Stimulated activated CD8-positive, alpha-beta memory T cell treated with anti-CD3 and anti-CD28 coated beads, Interleukin-7, amount 100 ng/mL, for 1 hour (primary cell): ENCODE measurements at places on chromosomes 7 and 10.

DNA sequence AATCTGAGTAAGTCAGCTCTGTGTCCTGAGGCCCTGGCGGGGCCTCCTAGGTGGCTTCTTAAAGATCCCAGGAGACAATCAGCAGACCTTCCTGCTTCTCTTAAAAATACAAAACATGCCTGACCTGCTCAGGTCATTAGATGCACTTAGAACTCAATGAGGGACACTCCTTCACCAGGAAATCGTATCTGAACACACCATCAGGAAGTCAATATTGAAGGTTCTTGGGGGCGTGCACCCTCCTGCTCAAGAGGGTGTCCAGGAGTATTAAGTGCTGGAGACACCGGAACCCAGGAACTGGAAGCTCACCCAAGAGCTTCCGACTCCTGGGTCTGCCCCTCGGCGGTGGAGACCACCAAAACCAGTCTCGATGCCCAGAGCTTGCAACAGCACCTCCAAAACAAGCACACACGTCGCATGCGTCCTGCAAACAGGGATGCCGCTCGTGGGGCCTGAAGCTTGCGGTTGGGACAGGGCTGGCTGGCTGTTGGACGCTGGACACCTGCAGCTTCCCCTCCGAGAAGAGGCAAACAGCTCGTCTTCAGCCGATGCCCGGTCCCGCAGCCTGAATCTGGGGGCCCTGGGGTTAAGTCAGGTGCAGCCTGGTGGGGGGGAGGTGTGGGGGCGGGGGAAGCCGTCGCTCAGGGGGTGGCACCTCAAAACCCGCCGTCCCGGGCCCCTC is 803 bp downstream of the RAPGEF5 start:
- DNase-seq = no peak

GRCh38 chr7:102836191-102836919 is 76.4 kb upstream of the LRRC17 start:
- no peak for DNase-seq

DNA sequence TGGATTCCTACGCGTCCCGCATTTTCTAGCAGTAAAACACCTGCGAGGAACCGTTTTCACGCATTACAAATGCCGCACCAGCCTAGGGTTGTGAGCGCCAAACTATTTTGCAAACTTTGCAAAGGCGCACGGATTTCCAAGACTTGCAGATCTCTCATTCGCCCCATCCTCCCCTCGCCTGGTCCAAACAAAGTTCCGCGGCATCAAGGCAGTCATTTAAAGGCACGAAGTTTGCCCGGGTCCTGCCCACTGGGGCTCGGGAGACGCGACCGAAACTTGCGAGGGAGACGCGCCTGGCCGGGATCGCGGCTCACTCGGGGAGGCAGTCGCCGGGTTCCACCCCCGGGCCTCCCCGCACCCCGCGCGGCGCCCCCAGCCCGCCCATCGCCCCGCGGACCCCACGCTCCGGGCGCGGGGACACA is 613 bp downstream of the USP6NL start:
- DNase-seq = no peak

DNA sequence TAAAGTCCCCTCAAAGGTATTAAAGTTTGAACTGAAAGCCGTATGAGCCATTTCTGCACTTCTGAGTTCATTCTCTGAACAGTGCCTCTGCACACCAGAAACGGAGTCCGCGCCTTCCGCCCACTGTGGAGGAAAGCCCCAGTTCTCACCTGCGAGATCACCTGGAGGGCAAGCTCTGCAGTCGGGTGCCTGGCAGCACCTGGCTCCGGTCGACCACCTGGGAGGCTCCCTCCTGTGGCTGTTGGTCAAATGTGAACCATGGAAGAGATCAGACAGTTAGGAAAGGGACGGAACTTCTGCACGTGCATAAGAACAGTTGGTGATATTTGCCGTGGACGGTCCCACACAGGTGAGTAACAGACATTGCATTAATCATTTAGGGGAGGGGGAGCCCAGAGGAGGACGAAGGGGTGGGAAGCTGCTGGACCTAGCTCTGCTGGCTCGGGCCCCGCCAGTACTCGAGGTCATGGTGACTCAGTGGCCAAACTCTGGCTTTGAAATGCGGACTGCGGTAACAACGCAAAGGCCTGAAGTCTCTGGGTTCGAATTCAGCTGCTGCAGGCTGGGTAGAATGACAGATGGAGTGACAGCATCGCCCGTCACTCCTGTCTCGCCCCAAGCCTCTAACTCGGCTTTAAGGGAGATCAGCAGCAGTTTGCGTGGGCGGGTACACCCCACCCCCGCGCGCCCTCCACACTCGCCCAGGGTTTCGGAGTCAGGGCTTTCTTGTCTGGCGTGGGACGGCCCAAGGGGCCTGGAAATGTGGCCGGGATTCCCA is 1.7 kb upstream of the DPYSL4 start:
- no peak for DNase-seq

- DNase-seq = no peak
Measured at GRCh38 chr10:71218046-71218650, 5.8 kb downstream of the UNC5B start.

- DNase-seq = no peak
Measured at GRCh38 chr7:111029574-111030251, 61.2 kb upstream of the LRRN3 start.

DNA sequence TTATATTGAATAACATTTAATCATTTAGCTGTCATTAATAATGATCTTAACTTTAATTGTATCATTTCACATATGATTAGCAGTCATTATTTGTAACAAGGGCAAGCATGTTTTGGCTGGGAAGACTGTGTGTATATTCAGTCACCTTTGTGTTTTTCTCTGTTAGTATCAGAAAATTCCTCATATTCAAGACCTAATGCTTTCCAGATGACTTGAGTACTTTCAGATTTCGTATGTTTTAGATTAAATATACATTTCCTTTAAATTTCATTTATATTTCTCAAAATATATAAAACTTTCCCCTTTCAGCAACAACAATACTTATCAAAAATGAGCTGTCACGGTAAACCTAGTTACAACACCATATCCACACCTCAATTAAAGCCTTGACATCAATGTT is 6.3 kb upstream of the CACNA2D1 start:
- DNase-seq = no peak

DNA sequence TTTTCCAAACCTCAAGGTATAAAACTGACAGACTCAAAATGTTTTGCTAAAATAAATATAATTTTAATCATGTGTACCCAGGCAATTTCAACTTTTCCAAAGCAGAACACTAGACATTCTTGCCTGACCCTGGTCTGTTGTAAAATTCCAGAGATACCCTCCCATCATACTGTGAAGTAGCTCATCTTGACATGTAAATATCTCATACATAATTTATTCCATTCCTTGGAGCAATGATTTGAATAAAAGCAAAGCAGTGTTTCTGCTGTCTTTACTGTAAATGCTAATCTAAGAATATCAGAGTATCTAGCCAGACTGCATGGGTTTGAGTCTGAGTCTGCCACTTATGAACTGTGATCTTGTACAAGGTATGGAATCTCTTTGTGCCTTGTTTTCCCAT is 68.9 kb downstream of the TES start:
- no peak for DNase-seq

GRCh38 chr7:50504646-50505546 is 54.7 kb upstream of the FIGNL1 start:
- no peak for DNase-seq

DNA sequence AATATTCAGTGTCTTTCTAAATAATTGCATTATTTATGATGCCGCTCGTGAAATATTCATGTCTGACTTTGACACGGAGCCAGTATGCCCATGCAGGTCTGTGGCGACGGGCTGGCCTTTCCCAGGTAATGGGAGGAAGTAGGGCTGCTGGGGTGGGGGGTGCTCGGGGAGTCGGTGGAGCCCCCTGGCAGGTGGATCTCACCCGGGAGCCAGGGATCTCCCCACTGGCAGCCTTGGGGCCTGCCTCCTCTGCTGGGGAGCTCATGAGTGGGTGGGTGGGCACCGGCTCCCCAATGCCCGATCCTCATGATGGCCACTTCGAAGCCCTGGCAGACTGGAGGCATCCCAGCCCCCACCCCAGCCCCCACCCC is 52.8 kb downstream of the PWWP2B start:
- no peak for DNase-seq

DNA sequence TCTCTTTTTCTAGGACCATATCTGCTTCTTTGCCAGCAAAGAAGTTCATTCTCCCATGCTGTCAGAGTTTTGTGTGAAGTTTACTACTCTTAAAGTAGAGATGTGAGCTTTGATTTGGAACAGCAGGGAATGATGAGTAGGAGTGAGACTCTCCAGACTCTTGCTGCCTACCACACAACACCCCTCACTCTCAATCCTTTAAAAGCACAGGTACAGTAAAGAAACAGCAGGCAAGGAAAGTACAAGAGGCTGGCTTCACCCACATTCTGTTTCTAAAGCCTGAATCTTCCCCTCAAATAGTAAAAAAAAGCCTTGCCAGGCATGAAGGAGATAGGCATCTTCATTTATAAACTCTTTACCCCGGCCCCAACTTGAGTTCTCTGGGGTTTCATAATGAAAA is 97.3 kb downstream of the ARMH3 start:
- DNase-seq = no peak

DNA sequence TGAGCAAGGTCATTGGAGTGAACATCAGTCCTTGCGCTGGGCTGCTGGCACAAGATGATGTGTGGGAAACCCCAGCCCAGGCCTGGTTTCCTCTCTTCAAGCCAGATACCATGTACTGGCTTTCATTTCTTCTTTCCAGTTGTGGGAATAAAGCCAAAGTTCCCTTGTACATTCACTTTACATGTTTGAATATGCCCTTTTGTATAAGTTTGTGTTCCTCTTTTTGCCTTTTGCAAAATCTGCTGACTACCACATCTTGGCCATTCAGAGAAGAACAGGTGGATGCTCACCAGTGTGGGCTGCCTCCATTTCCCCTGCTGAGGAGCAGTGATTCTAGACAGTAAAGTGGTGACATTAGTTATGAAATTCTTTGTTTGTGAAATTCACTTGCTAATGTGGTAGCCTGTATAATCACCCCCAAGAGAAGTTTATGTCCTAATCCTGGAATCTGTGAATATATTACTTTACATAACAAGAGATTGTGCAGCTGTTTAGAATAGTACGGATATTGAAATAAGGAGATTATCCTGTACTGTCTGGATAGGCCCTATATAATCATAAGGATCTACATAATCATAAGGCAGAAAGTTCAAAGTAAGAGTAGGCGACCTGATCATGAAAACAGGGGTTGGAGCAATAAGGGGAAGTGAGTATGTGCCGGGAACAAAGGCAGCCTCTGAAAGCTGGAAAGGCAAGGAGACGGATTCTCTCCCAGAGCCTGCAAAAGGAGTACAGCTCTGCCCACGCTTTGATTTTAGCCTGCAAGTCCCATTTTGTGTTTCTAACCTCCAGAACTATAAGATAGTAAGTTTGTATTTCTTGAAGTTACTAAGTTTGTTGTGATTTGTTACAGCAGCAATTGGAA is 18.8 kb upstream of the AOAH start:
- no peak for DNase-seq

GRCh38 chr10:31374146-31374696 is 55.2 kb downstream of the ZEB1 start:
- DNase-seq = no peak

- DNase-seq = no peak
Measured at GRCh38 chr10:113067501-113067900, 117.5 kb downstream of the TCF7L2 start.

GRCh38 chr7:131109759-131110296 is 217.8 kb upstream of the MKLN1 start:
- no peak for DNase-seq

DNA sequence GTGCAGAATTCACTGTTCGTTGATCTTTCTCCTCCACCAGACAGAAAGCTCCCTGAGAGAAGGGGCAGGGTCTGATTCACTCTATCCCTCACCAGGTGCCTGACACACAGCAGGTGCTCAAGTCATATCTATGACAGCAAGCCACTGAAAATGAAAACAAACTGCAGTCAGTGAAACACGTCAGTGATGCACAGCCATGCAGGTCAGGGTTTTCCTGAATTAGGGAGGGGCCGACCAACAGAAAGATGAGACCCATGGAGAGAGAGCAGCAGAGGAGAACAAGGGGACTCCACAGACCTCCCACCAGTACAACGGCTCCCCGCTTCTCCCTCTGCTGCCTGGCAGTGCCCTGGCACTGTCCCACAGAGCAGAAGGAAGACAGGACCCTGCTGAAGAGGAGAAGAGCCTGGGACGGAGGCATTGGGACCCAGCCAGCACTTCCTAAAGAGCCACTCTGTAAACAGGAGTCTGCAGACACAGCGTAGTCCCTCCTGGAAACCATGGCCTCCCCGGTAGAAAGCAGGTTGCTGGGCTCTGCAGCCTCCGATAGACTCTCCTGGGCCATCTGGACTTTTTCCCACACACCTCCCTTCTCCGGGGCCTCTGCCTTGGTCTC is 50.3 kb downstream of the FAM53B start:
- DNase-seq = no peak

DNA sequence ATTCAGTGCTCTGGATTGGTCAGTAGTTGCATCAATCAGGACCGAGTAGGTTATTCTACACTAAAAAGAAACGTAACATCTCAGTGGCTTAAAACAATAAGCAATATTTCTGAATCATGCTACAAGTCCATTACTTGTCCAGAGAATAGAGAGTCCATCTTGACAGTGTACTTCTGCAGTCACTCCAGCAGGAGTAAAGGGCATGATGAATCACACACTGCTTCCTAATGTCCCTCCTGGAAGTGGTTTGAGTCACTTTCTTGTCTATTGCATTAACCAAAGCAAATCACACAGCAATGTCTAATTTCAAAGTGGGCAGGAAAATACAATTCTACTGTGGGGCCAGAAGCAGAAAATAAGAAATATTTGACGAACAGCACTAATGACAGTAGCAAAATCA is 124.8 kb downstream of the TSPAN12 start:
- DNase-seq = no peak

- no peak for DNase-seq
Measured at GRCh38 chr7:141652691-141653090, 49.3 kb downstream of the DENND11 start.

DNA sequence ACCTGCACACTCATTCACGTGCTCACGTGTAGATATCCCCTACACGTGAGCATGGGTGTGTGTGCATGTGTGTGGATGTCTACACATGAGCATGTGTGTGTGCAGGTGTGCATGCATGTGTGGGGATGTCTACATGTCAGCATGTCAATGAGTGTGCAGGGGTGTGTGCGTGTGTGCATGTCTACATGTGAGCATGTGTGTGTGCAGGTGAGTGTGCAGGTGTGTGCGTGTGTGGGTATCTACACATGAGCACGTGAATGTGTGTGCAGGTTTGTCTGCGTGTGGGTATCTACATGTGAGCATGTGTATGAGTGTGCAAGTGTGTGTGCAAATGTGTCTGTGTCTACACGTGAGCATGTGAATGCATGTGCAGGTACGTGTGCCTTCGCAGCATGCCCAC is 274.8 kb downstream of the PTPRN2 start:
- DNase-seq = no peak

- no peak for DNase-seq
Measured at GRCh38 chr7:133132906-133133305, 51.0 kb upstream of the CHCHD3 start.

GRCh38 chr7:83856094-83856493 is 207.2 kb upstream of the SEMA3E start:
- DNase-seq = no peak

GRCh38 chr10:121708728-121709674 is 110.8 kb upstream of the FGFR2 start:
- DNase-seq = no peak

GRCh38 chr7:13259930-13260329 is 572.5 kb downstream of the ARL4A start:
- DNase-seq = no peak
